AG04450 (cell line): ENCODE measurements at places on chromosomes 5 and 9.

DNA sequence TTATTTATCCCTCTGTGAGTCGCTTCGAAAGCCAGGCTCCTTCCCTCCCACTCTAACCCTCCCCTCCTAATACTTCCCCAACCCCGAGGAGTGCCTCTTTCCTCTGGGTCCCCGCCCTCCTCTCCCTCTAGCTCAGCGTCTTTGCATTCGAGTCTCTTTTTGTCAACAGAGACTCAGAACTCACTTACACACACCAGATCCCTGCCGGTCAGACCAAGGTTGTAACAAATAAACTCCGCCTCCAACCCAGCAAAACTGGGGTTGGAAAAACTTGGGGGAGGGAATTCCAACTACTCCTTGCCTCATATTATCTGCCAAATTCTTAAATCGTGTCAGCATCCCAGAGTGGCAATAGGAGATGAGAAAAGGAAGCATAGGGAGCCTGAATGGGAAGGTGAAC lies at the start of gene HTR1A:
Gene HTR1A, minus strand, starts transcription at position 167 of the 400 bp plus-strand sequence. CDS start 726 bp downstream, outside the sequence.
- no peak for DNase-seq

DNA sequence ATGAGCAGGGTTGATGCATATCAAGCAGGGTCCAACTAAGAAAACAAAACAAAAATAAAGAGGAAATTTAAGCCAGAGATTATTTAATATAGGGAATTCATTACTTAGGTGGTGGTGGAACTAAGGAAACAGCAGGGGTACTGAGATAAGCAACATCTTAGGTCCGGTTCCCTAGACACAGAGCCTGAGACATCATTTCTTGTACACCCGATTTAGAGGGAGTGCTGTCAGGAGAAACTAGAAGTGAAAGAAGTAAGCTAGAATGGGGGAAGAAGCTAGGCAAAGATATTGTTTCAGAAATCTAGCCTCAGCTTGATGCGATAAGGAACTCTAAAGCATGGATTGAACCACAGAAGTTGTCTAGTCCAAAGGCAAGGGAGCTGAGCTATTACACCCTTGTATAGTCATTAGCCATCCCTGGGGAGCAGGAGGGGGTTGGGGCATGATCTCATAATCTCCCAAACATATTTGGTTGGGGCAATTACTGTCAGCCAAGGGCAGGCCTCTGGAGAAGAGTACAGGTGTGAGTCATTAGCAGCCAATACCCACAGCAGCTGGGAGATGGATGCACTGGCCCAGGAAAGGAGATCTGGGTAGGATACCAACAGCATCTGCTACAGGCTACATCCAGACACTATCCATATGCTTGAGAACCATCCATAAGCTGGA lies 194.5 kb downstream of the ARL15 start:
- no peak for DNase-seq

- DNase-seq, result no peak
Observed at GRCh38 chr5:1709171-1709803, 90.3 kb downstream of the MRPL36 start.

DNA sequence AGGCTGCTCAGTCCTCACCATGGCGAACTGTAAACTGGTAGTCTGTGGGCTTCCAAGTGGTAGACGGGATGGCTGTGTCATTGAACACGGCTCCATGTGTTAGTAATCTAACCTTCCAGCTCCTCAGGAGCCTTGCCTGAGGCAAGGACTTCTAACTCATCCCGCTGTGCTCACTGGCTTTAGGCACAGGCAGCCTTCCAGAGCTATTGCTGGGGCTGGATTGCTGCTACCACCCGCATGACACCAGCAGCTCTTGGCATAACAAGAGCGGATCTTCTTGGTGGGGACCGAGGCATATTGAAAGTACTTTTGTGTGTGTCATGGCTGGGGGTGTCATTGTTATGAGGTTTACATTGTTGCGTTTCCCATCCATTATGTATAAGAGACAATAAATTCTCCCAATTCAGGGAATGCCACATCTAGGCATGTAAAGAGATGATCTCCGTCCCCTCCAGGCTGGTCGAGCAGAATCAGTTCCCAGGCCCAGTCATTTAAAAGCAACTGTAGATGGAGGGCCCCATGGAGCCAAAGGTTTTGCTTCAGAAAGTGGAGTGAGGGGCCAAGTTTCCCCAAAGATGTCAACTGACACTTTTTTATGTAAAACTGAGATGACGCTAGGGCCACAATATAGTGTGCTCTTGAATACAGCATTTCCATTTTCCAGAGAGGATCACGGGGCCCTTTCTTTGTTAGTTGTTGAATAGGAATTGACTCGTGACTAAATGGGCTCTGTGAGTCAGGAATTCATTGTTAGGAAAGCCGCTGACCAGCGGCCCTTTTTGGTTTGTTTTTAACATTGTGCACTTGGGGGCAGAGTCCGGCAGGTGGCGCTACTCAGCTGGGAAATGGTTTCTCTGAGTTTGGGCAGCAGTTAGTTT lies 759.5 kb downstream of the TAF11L14 start:
- DNase-seq, result no peak

- DNase-seq, result no peak
Observed at GRCh38 chr5:6565492-6565891, 67.4 kb downstream of the NSUN2 start.

- no peak for DNase-seq
Observed at GRCh38 chr5:141437221-141437620, 6.9 kb downstream of the PCDHGA12 start.
